CD4-positive, alpha-beta T cell treated with Interleukin-4 for 4 hours (primary cell): ENCODE measurements at places on chromosomes 6 and 20.

DNA sequence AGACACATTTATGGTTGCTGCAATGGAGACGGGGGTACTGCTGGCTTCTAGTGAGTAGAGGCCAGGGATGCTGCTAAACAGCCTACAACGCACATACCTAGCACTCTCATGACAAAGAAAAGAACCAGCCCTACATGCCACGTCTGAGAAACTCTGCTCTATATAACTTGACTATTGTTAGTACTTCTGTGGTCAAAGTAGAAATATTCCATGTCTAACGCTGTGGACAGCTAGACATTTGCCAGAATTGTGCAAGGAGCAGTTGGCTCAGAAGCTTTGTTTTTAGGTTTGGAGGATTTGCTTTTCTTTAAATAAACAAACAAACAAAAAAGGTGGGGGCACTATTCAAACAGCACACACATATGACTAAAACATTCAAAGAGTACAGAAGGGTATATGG lies 20.5 kb downstream of the UBE2V1 start:
- DNase-seq: no peak

- DNase-seq: no peak
Observed at GRCh38 chr6:42141603-42142117, 760 bp downstream of the C6orf132 start.

GRCh38 chr20:24789877-24790276 lies 159.2 kb upstream of the CST7 start:
- DNase-seq: no peak

DNA sequence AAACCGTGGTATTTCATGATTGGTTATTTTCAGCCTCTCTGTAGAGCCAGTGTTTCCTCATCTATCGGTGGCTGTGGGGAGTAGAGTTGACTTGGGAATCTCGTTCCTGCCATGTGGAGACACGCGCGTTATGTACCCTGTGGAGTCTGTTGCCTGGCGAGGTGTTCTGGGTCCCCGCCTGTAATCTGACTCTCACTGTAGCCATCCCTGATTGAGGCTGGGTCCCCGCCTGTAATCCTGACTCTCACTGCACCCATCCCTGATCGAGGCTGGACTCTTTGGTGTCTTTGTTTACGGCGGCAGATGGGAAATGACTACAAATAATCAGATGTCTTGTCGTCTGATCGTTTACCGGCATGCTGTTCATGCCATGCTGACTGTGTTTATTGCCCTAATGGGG lies 153.9 kb downstream of the DTNBP1 start:
- DNase-seq: no peak

DNA sequence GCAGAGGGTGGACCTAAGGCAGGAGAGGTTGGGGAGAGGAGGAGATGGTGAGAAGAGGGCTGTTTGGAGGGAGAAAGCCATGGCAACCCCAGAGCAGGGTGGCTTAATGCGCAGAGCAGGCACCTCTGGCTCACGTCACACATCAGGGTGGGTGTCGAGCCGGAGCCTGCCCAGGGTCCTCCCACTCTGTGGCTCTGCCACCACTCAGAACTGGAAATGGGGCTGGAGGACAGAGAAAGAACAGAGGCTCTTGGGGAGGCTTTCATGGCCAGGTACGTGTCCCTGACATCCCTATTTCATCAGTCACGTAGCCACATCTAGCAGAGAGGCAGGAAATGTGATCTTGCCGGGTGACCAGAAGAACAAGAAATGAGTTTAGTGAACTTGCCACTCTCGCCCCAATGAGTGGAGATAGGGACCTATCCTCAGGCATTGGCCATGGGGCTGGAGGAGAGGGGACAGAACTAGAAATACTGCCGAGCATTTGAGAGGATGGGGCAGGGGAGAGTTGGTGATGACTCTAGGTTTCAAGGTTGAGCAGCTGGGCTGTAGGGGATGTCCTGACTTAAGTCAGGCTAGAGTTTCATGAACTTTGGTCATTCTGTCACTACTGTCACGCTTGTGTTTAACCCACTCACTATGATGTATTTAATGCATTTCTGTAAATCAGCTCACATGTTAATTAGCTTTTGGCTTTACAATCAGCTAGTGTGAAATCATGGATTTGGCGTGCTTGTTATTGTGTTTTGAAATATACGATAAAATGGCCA lies 52.7 kb downstream of the CDH26 start:
- no peak for DNase-seq

- no peak for DNase-seq
Observed at GRCh38 chr20:3479025-3479424, 8.2 kb downstream of the ATRN start.

DNA sequence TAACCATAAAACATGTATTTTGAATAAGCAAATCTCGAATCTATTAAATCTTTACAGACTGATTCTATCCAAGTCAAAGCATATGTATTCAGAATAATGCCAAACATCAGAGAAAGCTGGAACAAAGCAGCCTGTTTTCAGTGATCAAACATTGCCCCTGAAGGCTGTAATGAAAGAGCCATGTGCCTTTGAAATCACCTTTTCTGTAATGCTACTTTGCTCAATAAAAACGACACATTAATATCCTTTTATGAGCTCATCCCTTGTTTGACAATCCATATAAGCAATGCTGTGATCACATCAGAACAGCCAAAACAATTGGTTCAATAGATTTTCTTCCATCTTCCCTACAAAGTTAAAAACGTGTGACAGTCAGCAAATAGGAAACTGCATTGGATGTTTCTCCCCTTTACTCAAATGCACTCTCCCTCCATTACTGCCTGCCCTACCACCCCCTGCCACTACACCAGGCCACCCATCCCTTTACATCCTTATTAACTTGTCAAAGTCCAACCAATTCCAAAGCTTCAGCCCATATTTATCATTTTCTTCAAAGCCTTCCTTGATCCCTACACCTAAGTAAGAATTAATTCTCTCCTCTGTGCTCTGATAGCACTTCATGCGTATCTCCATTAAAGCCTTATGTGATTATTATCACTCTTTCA lies 42.0 kb downstream of the THEMIS start:
- no peak for DNase-seq

DNA sequence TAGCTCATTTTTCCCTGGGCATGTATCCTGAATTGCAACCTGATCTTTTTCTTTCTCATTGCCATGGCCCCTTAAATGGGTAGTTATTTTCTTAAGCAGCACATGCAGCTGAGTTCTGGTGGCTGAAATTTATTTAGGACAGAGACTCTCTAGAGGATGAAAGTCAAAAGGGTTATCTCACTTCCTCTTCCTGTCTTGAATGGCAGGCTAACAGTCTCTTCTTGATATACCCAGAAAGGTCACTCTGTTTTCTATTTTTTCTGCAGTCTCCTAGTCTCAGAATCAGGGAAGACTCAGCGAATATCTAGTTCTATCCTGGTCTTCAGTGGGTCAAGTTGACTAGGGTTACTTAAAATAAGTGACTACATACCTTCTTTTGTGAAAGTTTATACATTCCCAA lies 243.3 kb downstream of the EPHA7 start:
- no peak for DNase-seq

GRCh38 chr6:837380-837779 lies 144.4 kb upstream of the EXOC2 start:
- DNase-seq: no peak

- DNase-seq: no peak
Observed at GRCh38 chr6:42653851-42654250, 68.5 kb downstream of the PRPH2 start.

GRCh38 chr20:2871111-2871465 lies 2.2 kb upstream of the PTPRA start:
- DNase-seq: no peak

DNA sequence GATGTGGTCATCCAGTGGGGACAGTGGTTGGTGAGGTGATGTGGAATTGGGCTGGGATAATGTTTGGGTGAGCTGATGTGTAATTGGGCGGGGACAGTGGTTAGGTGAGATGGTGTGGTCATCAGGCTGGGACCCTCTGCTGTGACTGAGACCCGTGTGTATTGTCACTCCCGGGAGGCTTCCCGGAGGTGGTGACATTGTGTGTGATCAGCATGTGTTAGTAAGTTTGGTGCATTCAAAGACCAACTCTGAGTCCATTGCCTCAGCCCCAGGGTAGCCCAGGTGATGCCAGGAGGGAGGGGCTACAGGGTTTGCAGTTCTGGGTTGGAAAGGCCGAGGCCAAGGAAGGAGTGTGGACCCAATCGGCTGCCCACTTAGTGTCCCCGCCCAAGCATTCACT lies 375.5 kb downstream of the TAF4 start:
- DNase-seq: no peak

DNA sequence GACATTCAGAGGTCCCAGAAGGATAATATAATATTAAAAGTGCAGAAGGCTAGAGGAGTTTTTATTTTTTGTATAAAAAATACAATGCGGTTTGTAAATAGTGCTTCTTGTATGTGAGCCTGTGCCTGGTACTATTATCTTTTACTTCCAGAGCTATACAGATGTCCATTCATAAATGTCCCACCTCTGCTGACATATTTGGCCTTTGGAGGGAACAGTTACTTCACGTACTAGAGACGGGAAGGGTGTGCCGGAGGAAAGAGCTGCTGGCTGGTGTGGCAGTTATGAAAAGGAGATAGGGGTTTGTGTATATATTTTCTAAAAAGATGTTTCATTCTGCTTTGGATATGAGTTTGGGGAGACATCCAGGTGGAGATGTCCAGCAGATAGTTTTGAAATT lies 8.8 kb downstream of the CD109 start:
- DNase-seq: no peak

GRCh38 chr6:20577173-20577688 lies 43.0 kb downstream of the CDKAL1 start:
- no peak for DNase-seq

- DNase-seq: no peak
Observed at GRCh38 chr20:57902473-57902872, 192.7 kb upstream of the PMEPA1 start.

GRCh38 chr6:156719395-156719719 lies 57.8 kb upstream of the ARID1B start:
- DNase-seq: no peak

DNA sequence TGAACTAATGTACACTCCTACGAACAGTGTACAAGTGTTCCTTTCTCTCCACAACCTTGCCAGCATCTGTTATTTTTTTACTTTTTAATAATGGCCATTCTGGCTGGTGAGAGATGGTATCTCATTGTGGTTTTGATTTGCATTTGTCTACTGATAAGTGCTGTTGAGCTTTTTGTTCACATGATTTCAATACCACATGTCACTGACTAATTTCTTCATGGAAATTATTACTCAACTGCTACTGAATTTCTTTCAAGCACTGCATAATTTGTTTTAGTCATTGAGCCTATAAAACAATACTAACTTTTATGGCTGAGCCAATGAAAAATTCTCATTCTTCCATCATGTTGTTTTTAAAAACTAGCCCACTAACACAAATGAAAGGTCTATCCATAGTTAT lies 115.4 kb downstream of the FRK start:
- no peak for DNase-seq

DNA sequence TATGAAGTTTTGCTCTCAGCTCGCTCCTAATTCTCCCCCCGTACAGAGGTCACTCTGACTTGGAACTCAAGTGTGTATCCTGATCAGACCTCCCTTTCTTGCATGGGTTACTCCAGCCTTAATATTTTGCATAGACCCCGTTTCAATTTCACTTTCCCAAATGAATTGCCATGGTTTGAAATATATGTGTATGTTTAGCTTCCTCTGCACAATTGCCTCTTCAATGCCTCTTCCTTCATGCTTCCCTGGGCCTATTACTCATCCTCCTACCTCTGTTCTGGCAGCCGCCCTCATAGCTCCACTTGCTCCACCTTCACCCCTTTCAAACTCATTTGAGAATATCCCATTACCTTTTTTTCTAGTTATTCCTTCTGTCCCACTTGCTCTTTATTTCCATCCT lies 90.0 kb upstream of the SAMD5 start:
- DNase-seq: no peak

DNA sequence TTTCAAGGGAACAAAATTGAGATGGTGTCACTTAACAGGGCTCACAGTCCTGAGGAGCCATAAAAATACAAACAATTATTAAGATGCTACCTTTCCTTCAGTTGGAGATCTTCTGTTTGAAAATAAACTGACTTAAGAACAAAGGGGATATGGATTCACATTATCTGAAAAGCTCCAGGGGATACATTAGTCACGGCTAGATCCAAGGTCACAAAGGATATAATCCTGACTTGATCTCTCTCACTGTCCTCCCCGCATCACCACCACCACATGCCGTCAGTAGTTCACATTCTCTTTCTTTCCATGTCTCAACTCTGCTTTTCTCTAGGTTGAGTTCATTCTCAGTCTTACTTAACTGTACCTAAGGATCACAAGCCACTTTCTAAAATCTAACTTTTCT lies 530.4 kb upstream of the MARCKS start:
- DNase-seq: no peak

- DNase-seq: no peak
Observed at GRCh38 chr6:36455486-36456027, 12.8 kb downstream of the KCTD20 start.

- no peak for DNase-seq
Observed at GRCh38 chr6:127813699-127814027, 87.2 kb downstream of the THEMIS start.

DNA sequence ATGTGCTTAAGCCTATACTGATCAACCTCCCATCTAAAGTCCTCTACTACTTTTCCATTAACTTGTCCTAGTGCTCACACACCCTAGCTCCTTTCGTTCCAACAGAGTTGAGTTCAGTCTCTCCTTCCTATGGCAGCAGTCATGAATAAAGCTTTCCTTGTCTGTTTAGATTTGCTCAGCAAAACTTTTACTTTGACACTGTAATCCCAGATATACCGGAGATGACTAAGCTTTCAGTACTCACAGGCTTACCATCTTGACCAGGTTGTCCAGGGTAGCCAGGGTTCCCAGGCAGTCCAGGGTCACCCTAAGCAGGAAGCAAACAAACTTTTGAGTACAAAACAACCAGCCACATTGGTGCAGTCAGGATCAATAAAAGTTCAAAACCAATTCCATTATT lies 90.7 kb downstream of the COL21A1 start:
- no peak for DNase-seq

- no peak for DNase-seq
Observed at GRCh38 chr6:31609519-31610406, 5.3 kb upstream of the AIF1 start.
